ENCODE measurements at places on chromosomes 1 and 21.

DNA sequence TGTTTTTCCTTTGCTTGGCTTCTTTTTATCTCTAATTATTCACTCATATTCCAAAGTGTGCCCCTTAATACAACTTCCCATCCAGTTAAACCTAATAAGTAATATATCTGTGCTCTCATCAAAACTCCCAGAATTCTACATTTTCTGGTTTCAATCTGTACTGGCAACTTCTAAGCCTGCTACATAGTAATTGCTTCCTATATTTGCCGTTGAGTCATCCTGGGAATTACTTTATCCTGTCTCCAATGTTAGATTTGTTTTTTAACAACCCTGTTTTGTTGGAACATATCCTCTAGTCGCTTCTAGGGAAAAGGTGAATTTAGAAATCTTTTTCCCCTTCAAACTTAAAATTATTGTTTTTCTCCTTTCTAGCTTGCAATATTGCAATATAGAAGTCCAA is 620.5 kb upstream of the PKN2 start:
- no peak for DNase-seq

DNA sequence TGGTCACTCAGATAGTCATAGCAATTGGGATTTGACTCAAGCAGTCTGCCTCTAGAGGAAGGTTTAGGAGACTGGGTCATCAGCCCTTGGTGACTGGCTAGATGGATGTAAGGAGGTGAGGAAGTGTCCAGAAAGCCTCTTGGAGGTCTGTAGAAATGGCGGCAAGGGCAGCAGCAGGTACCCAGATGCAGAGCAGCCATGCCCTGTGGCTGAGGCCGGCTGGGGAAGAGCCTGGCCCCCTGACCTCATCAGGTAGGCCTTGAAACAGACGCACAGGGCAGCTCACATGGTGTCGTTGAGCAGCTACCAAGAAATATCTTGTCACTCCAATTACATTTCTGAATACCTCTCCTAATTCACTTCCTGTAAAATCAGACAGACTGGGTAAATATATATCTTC is 98.2 kb downstream of the DMRTB1 start:
- DNase-seq: no peak

GRCh38 chr21:30695956-30696355 is 22.6 kb downstream of the KRTAP21-3 start:
- DNase-seq: no peak

DNA sequence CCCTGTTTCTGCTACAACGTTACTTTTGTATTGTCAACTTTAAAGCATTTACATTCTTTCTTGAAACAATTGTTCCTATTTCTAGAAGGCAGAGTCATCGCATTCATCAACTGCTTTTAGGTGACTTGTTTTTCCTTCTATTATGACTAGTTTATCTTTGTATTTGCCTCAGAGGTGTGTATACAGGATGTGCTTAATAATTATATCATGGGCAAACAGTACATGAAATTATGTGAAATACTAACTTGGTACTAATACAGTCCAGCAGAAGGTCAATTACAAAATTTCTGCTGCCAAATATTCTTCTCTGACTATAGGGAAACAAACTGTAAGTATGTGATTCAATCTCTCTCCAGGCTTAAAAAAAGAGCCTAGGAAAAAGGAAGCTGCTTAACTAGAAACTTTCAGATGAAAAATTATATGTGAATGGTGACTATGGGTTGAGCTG is 101.6 kb downstream of the C4BPA start:
- no peak for DNase-seq

GRCh38 chr1:100703052-100703451 is 16.5 kb upstream of the VCAM1 start:
- DNase-seq: no peak

DNA sequence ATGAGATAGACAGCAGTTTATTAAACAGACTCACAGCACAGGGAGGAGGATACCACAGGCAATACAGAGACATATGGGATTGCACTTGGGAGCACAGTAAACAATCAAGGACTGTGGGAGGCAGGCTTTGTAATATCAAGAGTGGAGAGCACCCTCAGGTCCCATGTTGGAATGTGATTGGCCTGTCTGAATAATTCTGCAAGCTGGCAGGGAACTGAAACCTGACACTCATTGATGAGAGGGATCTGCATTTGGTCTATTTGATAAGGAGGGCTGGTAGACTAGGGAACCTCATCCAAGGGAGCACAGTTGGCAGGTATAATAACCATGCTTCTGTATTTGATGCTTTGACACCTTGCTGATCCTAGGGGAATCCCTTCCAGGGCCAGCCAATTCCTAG is 69.9 kb upstream of the PRMT6 start:
- no peak for DNase-seq

DNA sequence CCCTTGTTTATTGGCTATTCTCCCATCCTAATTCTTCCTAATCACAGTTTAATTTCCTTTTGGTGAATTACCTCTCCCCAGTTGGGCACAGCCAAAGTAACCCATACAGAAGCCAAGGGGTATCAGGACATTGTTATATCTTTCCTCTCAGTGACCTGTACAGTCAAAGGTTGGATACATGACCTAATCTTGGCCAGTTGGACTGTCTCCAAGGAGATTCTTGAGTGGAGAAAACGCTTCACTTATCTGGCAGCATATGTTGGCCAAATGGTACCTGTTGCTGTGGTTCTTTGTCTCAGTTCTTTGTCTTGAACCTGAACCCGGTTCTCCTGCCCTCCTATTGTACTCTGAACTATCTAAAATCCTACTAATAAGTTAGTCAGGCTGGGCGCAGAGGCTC is 15.3 kb upstream of the TBCE start:
- DNase-seq: no peak

- no peak for DNase-seq
These were observed 158.8 kb downstream of the KAZN start for GRCh38 chr1:14757286-14757625.

DNA sequence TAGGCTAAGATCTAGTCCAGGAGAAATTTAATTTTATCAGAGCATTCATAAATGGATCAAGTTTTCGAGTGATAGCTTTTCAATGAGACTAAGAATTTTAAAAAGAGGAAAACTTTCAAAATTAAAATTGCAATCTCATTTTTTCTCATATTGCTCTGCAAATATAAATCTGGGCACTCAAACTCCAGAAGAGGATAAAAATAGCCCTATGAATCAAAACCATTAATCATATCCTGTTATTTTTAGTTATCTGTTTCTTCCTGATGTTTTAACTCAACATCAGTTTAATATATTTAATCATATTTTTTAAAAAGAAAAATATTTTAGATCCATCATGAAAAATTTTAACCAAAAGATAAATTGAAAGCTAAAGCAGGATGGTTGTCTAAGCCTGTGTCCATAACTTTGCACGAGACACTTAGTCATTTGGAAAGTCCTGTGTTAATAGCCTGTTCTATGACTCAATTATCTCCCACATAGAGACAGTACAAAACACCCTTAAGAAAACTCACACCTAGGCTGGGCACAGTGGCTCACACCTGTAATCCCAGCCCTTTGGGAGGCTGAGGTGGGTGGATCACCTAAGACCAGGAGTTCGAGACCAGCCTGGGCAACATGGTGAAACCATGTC is 17.1 kb upstream of the PRRC2C start:
- DNase-seq: no peak

DNA sequence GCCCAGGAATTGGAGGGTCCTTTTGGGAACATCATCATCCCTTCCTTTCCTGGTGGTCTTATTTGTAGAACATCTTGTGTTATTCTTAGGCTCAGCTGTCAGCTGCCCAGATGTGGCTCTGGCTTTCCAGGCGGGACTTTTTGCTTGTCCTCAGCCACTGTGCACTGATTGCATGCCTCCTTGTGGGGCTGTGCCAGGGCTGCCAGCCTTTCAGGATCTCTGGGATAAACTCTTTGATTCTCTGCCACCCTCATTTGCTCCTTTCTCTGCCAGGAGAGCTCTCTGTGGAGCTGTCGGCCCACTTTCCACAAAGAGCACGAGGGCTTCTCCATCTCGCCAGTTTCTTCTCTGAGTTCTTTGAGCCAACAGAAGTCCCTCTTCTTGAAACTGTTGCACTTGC is 63.1 kb downstream of the PTPRU start:
- no peak for DNase-seq

Measured in stimulated activated CD4-positive, alpha-beta T cell treated with anti-CD3 and anti-CD28 coated beads, TNF-alpha, amount 100 ng/mL, for 48 hours (primary cell).